T-helper 9 cell (primary cell): ENCODE measurements at places on chromosomes 3 and 15.

GRCh38 chr3:198064420-198064819 is 104.4 kb downstream of the LMLN start:
- no peak for DNase-seq

DNA sequence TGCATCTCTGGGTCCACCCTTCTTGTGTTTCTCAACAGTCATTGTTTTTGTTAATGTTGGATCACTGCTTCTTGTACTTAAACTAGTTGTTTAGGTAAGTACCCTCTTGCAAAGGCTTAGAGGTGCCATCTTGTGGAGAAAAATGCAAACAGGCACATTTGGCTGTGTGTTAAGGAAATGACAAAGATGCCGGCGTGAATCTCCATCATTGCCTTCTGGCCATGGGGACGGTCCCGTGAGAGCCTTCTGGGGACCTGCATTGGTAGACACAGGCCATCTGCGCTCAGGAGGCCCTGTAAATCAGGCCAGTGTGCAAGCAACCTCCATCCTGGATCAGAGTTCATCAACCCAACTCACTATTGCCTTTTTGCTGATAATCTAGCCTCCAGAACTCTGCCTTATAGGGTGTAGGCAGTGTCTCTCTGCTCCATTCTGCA is 158.6 kb upstream of the NR2E3 start:
- no peak for DNase-seq

DNA sequence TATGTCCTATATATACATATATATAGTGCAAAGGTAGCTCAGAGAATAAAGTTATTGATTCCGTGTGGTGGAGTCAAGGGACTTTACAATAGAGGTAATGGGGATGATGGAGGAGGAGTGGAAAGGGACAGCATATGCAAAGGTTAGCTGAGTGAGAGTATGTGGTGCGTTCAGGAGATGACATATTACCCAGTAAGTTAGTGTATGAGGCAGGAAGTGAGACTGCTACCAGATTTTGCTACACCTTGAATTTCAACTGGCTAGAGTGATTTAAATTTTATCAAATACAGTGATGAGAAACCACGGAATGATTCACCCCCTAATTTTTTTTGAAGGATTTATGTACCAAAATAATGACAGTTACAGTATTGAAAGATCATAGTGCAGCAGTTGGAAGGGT is 2.8 kb downstream of the ACTL6A start:
- DNase-seq = no peak

DNA sequence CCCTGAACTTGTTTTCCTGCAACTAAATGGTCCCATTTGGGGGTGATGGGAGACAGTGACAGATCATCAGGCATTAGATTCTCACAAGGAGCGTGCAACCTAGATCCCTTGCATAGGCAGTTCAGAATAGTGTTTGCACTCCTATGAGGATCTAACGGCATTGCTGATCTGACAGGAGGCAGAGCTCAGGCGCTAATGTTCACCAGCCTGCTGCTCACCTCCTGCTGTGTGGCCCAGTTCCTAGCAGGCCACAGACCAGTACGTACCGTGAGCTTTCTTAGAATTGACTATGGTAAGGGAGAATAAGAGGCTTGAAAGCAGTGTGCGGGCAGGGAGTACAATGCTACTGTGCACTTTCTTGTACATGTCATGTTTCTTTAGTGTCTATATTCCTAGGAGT is 17.6 kb upstream of the PLA2G4E start:
- DNase-seq = no peak

DNA sequence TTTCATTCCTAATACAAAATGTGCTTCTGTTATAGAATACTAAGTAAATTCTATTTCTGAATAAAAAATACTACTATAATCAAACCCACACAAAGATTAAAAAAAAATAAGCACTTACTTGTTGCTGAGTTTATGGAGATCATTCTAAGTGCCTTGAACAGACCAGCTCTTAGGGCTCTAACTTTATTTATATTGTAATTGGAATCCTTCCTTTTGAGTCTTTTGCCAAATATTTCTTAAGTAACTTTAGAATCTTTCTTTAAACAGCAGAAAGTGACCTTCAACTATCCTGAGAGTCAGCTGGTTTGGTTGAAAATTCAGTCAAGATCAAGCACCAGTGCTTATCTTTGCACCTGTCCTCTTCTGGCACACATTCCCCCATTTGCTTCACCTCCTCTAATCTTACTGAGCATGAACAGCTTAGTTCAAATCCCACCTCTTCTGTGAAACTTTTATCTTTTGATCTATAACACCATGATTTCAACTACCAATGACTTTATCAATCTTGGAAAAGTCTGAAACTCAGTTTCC is 149.3 kb downstream of the VPS13C start:
- DNase-seq = no peak

- DNase-seq = no peak
Measured at GRCh38 chr3:117278424-117279190, 569.0 kb downstream of the TUSC7 start.

GRCh38 chr3:174533286-174533685 is 325.8 kb upstream of the NAALADL2 start:
- DNase-seq = no peak

GRCh38 chr15:52306270-52306669 is 10.7 kb upstream of the MYO5C start:
- DNase-seq = no peak

GRCh38 chr15:83567318-83567717 is 86.6 kb upstream of the ADAMTSL3 start:
- no peak for DNase-seq

DNA sequence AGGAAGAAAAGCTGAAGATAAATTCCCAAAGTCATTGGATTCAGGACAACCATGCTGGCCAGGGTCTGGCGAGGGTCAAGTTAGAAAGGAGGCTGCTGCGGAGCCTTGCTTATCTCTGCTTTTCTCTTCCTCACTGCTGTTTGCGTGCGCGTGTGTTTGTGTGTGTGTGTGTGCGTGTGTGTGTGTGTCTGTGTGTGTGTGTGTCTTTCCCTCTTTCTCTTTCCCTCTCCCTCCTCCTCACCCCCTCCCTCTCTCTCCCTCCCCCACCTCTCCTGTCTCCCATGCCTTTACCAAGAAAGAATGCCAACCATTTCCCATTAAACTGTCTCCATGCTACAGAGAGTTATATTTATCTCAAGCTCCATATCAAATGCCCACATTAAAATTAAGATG is at the start of gene COLQ:
Gene COLQ (minus strand): TSS at position 134 of the 393 bp plus-strand sequence. CDS start 81 bp downstream, at position 53.
- no peak for DNase-seq

DNA sequence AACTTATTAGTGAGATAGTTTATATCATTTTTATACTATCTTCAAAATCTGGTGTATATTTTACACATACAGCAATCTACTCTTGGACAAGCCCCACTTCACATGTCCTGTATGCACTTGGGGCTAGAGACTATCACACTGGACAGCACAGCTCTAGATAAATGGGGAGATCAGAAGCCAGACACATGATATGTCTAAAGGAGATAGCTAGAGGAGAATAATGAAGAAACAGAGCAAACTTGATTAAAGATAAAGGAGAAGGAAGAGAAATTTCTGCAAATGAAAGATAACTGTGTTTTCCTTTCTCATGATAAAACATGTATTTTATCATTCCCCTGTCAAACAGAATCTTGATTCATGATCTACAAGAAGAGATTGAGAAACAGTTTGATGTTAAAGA is 13.0 kb downstream of the CPA3 start:
- no peak for DNase-seq

DNA sequence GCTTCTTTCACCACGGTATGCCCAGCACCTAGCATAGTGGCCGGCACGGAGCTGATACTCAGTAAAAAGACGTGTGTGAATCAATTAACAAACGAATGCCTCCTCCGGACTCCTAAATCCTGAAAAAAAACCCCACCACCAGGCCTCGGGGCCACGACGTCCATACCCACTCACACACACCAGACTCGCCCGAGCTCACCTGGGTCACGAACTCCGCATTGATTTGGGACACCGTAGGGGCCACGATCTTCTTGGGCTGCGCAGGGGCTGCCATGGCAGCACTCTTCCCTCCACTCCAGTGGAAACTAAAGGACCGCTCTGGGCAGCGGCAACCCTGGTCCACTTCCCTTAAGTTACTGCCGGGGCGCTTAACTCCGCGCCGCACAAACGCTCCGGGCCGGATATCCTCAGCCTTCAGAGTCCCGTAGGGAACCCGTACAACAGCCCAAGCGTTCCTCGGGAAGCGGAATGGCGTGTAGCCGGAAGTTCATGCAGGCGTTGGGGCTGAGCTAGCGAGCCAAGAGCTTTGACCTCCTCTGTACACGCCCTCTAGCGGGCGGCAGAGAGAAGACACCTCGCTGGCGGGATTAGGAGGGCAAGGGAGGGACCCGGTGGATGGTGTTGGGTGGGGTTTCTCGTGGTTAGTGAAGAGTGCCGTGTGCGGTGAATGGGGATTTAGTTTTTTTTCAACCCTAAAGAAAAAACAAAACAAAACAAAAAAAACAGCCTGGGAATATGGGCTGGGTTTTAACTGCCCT is at the start of gene AQR:
Gene AQR (minus strand): TSS at position 403 of the 758 bp plus-strand sequence. CDS start 129 bp downstream, at position 274.
- peak; percentile 85 for DNase-seq

GRCh38 chr3:143092191-143092590 is 27.4 kb upstream of the CHST2 start:
- DNase-seq = no peak

GRCh38 chr3:56985878-56986277 is 74.6 kb upstream of the SPATA12 start:
- no peak for DNase-seq

GRCh38 chr15:67805008-67805665 is 20.2 kb upstream of the SKOR1 start:
- no peak for DNase-seq

DNA sequence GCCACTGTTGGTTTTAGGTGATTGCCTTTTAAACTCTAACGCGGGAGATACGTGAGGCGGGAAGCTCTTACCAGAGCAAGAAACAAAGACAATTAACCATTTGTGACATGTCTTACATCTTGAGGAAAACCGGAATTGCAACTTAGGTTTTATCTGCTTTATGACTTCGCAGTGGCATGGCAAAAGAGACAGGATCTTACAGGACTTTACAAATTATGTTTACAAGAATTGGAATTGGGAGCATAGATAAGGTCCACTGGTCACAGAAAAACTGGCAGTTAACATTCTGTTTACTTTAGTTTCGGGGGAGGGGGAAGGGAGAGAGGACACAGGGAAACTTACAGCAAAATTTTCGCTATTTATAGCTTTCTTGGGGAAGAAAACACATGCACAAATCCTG is 1119.6 kb downstream of the ZPLD1 start:
- DNase-seq = no peak

GRCh38 chr3:2579206-2579605 is 480.5 kb downstream of the CNTN4 start:
- no peak for DNase-seq

DNA sequence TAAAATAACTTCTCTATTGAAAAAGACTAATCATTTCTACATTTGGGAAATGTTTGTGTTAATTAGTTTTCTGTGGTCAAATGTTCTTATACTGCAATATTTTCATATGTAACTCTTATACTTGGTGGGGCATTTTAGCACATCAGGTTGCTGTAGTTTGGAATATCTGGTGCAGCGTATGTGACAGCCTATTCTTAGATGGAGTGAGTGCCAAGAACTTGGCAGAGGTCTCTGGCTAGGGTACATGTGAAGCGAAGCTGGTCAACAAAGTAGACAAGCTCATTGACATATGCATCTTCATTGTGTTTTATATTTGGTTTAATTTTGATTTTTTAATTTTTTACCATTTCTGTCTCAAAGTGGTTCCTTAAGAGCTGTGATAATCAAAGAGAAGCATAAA is 53.2 kb downstream of the CHAC1 start:
- no peak for DNase-seq

DNA sequence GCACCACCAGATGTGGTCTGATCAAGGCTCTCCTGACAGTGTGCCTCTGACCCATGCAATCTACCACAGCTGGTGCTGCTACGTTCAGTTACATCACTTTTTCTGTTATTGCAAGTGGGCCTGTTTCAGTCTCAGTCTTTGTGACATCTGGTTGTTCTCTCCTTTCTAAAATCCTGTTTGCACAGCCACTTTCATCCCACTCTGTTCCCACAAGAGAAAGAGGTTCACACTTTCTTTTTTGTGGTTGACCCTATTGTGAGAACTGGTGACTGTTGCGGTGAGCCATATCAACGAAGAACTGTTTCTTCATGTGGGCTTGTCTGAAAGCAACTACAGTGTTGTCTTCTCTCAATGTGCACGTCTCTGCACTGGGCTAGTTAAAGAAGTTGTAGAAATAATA is 342.8 kb upstream of the ARPP21 start:
- DNase-seq = no peak

DNA sequence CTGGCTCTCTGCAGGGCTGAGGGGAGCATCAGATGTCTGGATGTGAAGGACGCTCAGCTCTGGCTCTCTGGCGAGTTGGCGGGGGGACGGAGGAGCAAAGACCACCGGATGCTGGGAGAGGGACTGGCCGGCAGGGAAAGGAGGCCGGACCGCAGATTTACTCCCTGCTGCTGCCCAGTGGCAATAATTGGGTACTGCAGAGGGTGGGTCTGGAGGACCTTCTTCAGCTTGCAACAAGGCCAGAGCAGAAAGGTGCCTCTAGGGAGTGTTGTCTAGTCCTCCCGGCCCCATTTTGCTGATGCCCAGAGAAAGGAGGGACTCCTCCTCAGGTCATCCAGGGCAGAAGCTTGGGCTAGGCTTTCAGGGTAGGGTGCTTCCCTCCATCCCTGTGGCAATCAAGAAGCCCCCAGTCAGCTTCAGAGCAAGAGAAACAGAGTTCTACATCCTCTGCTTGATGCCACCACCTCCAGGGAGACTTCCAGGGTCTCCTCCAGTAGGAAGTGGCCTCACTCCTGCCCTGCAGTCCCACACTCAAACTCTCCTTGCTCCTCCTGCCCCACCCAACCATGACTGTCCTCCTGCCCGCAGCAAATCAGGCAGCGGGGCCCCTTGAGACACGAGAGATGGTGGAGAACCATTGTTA is 20.3 kb upstream of the CSPG4 start:
- peak; percentile 24 for DNase-seq

- DNase-seq = no peak
Measured at GRCh38 chr3:37970802-37971201, 19.8 kb upstream of the VILL start.

- no peak for DNase-seq
Measured at GRCh38 chr3:105388176-105388575, 21.5 kb downstream of the ALCAM start.

DNA sequence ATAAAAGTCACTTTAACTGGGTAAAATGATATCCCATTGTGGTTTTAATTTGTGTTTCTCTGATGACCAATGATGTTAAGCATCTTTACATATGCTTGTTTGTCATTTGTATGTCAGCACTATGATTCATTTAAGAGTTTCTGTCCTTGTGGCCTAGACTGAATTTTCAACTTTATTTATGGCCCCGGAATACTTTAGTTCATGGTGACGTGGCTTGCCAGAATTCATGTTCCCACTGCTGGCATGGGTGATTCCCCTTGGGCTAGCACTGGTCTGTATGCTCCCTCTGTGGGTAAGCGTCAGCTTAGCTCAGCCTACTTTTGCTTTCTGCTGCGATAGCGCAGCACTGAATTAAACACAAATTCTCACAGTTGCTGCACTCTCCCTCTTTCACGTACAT is 436.3 kb upstream of the SGO1 start:
- no peak for DNase-seq
